Activated naive CD8-positive, alpha-beta T cell treated with anti-CD3 and anti-CD28 coated beads for 36 hours (primary cell): ENCODE measurements at places on chromosomes 7 and 10.
A peak's percentile ranks its signal among the peaks of the same experiment; 100 is the strongest.

- no peak for DNase-seq
Measured at GRCh38 chr7:80410081-80410480, 101.8 kb downstream of the GNAT3 start.

GRCh38 chr7:105268056-105268455 is 120.7 kb downstream of the SRPK2 start:
- no peak for DNase-seq

DNA sequence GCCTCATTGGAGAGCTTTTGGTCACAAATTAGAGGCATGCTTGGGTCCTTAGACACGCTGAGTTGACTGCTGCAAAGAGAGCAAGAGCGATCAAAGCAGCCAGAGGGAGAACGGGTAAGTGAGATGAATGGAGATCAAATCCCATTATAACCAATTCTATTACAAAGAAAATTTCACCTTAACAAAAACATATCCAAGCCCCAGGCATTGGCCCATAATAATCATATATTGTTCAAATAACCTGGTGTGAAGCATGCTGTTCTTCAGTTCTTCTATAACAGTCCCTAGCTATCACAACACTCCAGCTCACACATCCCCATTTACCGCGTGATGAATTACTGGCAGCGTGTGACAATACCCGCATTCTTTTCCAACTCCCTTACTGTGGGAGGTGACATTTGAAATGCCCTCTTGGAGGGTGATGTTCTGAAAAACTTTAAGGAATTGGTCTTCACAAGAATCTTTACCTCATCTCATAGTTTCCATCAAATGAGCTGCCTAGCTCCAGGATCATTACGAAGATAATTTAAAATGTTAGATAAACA is 156.1 kb upstream of the PLXNA4 start:
- no peak for DNase-seq

DNA sequence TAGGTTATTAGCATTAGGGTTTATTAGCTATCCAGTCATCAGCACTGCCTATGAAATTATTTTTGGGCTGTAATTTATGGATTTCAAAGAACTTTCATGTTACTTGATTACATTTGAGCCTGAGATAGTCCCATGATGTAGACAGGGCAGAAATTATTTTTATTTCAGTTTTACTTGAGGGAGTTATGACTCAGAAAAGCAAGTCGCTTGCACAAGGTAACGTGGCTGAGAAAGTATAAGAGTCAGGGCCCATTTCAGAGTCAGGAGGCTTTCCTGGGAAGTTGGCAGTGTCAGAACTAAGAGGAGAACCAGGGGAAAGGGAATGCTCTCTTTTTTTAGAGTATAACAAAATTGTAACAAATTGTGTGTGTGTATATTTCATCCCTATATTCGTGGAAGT is 16.5 kb downstream of the GATA3 start:
- no peak for DNase-seq

DNA sequence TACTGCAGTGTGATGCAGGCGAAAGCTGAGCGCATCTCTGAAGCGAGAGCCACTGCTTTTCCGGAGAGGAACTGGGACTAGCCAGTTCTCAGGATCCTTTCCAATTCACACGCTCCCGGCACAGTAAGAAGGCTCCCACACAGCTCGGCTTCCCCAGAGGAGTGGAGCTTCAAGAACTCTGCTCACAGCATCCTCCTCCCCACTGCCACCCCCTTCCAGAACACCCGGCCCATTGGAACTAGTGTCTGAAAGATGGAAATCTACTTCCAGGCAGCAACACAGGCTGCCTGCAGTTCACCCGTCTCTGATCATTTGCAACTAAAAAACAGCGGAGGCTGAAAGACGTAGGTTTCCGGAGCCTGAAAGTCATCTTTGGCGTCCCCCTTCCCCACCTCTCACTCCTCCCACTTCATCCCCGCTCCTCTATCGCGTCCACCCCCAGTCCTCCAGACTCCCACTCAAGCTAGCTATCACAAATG is at the start of gene DGKB:
TSS of gene DGKB (minus strand) at position 163 of the 479 bp plus-strand sequence.
- no peak for DNase-seq

- DNase-seq = peak; percentile 19
Measured at GRCh38 chr7:77330169-77330882, 85.8 kb downstream of the GSAP start.

DNA sequence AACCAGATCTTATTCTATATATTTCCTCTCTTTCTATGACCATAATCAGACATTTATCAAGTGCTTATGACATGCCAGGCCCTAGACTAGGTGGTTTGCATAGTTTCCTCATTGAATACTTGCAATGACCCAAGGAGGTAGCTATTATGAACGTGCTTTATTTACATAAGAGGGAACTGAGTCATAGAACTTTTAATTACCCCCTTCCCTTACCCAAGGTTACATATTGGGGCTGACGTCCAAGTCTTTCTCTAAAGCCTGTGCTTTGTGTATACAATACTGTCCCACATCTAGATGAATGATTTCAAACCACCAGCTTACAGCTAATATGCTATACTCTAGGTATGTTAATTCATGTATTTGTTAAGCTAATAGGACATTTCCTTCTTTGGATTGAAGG is 91.9 kb upstream of the NPY start:
- DNase-seq = no peak

DNA sequence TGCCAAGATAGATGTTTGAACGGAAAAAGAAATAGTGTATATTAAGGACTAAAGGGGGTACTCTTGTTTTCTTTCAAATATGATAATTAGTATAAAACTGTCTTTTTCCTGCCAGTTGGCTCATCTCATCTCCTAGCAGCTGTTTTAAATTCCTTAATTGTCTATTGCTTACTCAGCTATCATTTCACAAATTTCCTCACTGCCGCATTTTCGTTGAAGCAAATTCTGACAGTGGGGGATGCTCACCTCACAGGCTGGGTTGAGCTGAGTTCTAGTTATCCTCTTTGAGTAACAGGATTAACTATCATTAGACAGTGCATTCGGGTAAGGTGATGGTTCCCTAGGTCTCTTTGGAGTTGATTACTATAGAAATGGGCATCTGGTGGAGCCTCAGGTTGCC is 592.0 kb downstream of the AUTS2 start:
- DNase-seq = no peak

- DNase-seq = no peak
Measured at GRCh38 chr7:16051561-16052255, 365.2 kb upstream of the MEOX2 start.

- no peak for DNase-seq
Measured at GRCh38 chr10:129792864-129793263, 171.2 kb downstream of the EBF3 start.

- DNase-seq = peak; percentile 3
Measured at GRCh38 chr10:108465871-108466641, 1301.5 kb upstream of the SORCS1 start.

- no peak for DNase-seq
Measured at GRCh38 chr10:31129271-31129670, 97.6 kb upstream of the ZNF438 start.

DNA sequence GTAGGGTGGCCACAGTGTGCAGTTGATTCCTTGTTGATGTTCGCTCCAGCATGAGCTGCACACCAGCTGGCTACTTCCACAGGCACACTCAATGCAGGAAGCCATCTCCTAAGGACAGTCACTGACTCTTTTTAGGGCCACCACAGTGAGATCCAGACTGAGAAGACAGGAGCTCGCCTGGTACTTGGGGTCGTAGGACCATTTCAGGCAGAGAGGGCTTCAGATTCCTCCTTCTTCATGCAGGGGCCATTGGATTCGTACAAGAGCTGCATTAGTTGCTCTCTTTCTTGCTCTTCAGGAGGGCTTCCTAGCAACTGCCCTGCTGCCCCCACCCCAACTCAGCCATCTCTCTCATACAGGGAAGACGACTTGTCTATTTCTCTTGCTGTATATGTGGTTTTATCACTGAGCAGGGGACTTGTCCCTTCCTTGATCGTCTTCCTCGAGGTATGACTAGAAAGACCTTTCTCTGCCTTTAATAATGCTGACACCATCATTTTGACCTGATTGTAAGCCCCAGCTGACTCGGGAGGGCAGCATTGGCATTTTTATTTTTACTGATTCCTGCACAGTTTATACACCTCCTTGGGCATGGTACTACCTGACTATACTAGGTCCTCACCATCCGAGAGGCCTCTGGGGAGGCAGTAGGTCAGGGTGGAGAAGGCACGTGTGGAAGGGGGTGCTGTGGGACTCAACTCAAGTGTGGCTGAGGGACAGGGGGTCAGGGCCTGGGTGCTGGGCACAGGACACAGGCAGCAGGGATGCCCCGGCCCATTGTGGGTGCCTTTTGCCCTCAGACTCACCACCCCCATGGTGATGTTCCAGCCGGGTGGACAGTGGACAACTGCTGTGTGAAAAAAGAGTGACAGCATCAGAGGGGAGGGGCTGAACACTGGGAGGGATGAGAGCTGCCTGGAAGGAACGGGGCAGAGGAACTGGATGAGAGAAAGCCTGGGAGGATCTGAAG is 136.7 kb upstream of the ZNF746 start:
- no peak for DNase-seq

GRCh38 chr10:50739618-50740292 is at the start of gene ASAH2B:
ASAH2B (plus strand) TSS chr10:50739936; CDS start chr10:50745131, 5,195 bp downstream.
- DNase-seq = peak; percentile 79

DNA sequence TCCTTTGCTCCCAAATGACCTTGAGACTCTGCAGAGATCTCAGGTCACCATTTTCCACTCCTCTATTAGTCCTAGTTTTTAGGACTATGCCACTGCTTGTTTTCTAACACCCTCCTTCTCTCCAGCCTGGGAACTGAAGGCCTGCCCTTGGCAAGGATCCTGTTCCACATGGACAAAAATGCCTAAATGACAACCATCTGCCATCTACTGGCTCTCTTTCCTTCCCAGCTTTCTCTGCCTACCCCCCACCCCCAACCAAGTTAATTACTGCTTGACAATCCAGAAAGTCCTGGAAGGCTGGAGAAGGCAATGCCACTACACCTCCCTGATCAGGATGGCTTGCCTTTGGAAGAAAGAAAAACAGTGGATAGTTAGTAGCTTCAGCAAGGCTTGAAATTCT is 44.8 kb upstream of the SP8 start:
- DNase-seq = no peak

DNA sequence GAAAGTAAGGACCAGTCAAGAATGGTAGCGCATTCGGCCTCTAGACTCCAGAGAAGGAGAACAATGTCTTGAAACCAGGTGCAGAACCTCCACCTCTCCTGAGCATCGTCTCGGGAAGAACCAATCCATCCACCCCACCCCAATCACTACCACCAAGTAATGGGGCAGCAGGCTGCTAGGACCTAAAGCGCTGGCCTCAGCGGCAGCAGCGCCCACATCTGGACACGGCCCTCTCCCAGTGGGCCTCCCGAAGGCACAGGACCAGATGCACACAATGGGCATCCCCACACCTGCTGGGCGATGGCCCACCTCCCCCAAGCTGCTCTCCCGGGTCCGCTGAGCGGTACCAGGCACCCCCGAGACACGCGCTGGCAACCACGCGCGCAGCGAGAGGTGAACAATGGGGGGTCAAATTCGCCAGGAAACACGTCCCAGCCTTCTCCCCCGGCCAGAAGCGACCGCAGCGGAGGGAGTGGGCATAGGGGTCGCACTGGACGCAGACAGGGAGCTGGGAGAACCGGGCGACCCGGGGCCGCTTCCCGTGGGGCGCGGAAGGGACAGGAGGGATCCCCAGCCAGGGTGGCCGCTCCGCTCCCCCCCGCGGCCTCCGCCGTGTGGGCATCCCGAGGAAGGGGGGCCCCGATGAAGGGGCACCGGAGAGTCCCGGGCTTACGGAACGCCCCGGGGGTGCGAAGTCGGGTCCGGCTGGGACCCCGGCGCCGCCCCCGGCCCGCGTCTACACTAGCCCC is 506 bp downstream of the CTTNBP2 start:
- no peak for DNase-seq

GRCh38 chr10:22623633-22624253 is 90.6 kb downstream of the PIP4K2A start:
- DNase-seq = no peak

DNA sequence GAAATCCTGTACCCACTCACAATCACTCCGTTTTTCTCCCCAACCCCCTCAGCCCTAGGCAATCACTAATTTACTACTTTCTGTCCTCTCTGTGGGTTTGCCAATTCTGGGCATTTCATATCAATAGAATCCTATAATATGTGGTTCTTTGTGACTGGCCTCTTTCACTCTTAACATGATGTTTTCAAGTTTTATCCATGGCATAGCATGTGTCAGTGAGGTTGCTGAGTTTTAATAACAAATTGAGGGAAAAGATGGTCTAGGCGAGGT is 11.9 kb downstream of the PLAU start:
- DNase-seq = no peak

DNA sequence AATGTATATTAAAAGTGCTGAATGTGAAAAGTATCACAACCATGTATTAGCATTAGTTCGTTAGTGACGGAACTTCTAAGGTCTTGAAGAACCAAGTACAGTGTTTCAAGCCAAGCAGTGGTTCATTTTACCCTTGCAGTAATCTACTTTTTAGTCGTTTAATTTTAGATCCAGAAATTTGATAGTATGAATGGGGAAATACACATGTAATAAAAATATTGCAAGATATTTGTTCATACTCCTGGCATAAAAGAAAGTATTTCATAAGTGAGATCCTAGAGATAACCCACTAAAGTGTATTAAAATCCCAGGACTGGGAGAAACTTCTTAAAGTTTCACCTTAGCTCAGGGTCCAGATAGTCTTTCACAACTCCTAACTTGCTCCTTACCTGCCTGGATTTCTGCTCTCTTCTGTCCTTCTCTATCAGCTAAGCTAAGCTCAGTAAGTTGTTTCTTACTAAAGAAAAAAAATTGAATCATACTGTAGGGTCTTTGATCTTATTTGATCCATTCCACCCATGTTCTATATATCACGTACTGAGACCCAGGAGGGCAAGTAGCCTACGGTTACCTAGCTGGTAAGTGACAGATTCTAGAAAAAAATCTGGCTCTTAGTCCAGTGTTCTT is 1.5 kb downstream of the BCAP29 start:
- no peak for DNase-seq

DNA sequence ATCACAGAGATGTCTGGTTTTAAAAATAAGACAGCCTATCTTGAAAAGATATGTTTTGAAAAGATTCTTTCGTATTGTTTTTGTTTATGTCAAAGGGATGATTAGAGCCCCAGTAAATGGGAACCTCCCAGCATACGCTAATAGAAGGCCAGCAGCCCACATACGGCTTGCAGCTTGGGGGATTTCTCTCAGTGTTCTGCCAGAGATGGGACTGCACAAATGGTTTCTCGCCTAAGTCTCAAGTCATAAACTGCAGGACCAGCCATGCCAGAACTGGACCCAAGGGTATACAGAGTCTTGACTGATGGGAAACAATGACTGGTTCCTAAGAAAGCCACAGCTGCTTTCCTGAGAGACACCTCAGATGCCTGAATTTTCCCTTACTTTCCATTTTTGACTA is 306.9 kb upstream of the DGKB start:
- DNase-seq = no peak

DNA sequence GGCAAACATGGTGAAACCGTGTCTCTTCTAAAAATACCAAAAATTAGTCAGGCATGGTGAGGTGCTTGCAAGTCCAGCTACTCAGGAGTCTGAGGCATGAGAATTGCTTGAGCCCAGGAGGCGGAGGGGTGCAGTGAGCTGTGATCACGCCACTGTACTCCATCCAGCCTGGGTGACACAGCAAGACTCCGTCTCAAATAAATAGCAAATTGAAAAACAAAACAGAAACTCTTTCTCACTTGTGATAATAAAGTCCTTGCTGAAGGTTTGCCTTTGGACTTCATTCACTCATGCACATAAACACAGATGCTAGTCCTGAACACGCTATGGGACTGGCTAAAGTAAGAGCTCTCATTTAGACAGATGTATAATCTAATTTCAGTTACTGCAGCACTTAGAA is 37.6 kb downstream of the ANK3 start:
- no peak for DNase-seq
